ENCODE measurements at places on chromosomes 6 and 20. TPM values are rescaled to one million over a fixed set of nuclear protein-coding genes. Genes with fewer than 3 reads are reported as not detected.

The SRXN1 gene
- 80.8 TPM for total RNA-seq

The ADGB gene
- not detected for total RNA-seq

DNA sequence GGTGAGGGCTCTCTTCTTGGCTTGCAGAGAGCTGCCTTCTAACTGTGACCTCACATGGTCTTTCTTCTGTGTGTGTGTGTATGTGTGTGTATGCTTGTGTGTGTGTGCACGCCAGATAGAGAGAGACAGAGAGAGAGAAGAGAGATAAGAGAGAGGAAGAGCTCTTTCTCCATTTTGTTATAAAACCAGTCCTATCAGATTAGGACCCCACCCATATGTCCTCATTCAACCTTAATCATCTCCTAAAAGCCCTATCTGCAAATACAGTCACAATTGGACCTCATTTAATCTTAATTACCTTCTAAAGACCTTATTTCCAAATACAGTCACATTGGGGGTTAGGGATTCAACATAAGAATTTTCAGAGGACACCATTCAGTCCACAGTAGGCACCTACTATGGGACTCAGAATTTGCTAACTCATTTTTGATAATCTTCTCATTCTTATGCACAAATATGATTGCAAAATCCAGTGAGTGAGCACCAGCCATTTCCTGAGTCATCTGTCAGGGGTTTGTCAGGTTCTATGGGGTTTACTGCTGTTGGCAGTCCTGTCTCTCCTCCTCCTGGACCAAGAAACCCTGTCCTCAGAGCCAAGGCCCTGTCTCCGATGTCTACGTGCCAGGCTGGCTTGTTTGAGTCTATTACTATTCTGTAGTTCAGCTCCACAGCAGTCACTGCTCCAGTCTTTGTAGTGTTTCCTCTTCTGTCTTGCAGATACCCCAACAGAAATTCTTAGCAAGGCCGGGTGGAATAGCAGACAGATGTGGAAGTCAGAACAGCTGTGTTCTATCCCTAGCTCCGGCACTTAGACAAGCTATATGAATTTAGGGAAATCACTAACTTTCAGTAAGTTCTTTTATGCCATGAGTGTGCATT is 59.0 kb upstream of the FAM184A start:
- H3K27ac ChIP-seq: no peak overlapping the region
- H3K27me3 ChIP-seq: no peaks in the 10 kb centered on the region
- DNase-seq: no peak
- no peaks in the 10 kb centered on the region for H3K4me1 ChIP-seq
- H3K4me3 ChIP-seq: no peak overlapping the region

GRCh38 chr6:150118627-150119026 is 24.2 kb upstream of the PPP1R14C start:
- H3K4me3 ChIP-seq: no peak overlapping the region
- H3K4me1 ChIP-seq: no peaks in the 10 kb centered on the region
- no peak for DNase-seq
- H3K36me3 ChIP-seq: no peaks in the 10 kb centered on the region

DNA sequence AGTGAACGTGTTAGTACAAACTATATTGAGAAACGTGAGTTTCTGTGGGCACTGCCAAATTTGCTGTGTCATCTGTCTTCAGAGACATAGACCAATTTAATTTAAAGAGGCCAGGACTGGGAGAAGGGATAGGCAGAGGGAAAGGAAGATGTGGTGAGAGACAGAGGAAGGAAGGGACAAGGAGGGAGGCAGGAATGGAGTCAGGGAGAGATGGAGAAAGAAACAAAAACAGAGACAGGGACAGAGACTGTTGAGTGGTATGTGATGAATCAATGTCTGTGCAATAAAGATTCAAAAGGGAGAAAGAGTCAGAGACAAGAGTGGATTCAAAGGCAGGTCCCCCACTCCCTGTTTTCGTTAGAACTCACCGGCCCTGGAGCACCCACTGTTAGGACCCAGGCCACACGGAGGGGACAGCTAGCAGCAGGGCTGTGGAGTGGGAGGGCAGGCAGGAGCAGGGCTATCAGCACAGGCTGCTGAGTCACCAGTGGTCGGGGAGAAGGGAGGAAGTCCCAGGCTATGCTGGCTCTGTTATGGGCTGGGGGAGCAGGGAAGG is 51.6 kb upstream of the CHD6 start:
- no peak overlapping the region for H3K27ac ChIP-seq
- peaks cover 3% of the 10 kb centered on the region for H3K27me3 ChIP-seq
- DNase-seq: no peak

GRCh38 chr20:15923030-15923776 is 650.0 kb downstream of the KIF16B start:
- H3K4me3 ChIP-seq: no peak overlapping the region
- H3K27me3 ChIP-seq: no peaks in the 10 kb centered on the region
- DNase-seq: no peak
- no peak overlapping the region for H3K27ac ChIP-seq
- H3K36me3 ChIP-seq: no peaks in the 10 kb centered on the region
- H3K4me1 ChIP-seq: no peaks in the 10 kb centered on the region

- H3K27me3 ChIP-seq: no peaks in the 10 kb centered on the region
- DNase-seq: no peak
- no peak overlapping the region for H3K4me3 ChIP-seq
- no peak overlapping the region for H3K27ac ChIP-seq
These were observed 100.1 kb downstream of the SGK1 start for GRCh38 chr6:134217798-134218140.

- H3K4me3 ChIP-seq: no peak overlapping the region
- no peaks in the 10 kb centered on the region for H3K4me1 ChIP-seq
- H3K27me3 ChIP-seq: no peaks in the 10 kb centered on the region
- DNase-seq: no peak
- H3K27ac ChIP-seq: no peak overlapping the region
These were observed 427.0 kb upstream of the SPTLC3 start for GRCh38 chr20:12581644-12582289.

- DNase-seq: no peak
- no peaks in the 10 kb centered on the region for H3K27me3 ChIP-seq
- no peaks in the 10 kb centered on the region for H3K4me1 ChIP-seq
- H3K4me3 ChIP-seq: no peak overlapping the region
- no peak overlapping the region for H3K27ac ChIP-seq
These were observed 348.4 kb downstream of the KIF16B start for GRCh38 chr20:16224836-16225235.

DNA sequence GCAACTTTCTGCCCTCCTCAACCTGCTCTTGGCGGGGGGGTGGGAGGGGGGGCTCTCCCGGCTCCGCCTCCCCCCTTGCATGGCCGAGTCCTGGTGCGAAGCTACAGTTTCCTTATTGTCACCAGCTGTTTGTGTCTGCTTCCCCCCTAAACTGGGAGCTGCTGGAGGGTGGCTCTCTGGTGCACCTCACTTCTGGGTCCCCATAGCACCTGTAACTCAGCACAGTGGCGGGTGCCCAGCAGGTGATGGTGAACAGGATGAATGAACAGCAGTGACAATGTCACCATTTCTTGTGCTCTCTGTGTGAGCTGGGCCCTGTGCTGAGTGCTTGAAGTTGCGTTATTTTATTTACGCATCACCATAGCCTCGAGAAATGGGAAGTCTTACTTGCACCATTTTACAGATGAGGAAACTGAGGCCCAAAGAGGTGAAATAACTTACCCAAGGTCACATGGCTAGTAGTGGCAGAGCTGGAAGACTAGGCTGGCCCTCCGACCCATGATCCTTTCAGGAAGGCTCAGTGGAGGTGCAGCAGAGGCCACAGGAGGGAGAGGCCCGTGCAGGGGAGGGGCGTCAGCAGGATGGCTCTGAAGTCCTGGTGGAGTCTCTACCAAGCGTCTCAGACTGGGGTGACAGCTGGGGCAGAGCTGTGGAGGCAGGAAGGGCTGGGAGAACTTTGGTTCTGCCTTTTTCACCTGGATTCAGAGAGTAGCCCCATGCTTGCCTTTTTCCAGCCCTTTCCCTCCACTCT is 41.8 kb downstream of the SRC start:
- H3K27ac ChIP-seq: no peak overlapping the region
- no peaks in the 10 kb centered on the region for H3K27me3 ChIP-seq
- no peak for DNase-seq
- H3K4me3 ChIP-seq: no peak overlapping the region

DNA sequence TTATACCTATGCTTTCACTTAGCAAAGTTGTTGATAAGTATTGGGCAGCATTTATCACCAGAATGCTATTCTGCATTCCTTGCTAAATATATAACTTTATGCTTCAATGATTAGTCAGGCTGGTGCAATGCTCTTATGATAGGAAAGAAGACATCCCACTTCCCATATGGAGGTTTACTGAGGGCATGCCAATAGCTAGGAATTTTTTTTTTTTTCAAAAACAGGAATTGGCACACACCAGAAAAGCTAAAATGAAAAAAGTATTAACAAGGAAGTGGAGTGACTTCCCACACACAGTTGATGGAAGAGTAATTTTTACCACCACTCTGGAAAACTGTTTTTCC is 90.8 kb downstream of the FRK start:
- no peaks in the 10 kb centered on the region for H3K36me3 ChIP-seq
- H3K4me3 ChIP-seq: no peak overlapping the region
- no peaks in the 10 kb centered on the region for H3K27me3 ChIP-seq
- H3K4me1 ChIP-seq: no peaks in the 10 kb centered on the region
- no peak for DNase-seq
